ENCODE measurements at places on chromosomes 2 and 18.

DNA sequence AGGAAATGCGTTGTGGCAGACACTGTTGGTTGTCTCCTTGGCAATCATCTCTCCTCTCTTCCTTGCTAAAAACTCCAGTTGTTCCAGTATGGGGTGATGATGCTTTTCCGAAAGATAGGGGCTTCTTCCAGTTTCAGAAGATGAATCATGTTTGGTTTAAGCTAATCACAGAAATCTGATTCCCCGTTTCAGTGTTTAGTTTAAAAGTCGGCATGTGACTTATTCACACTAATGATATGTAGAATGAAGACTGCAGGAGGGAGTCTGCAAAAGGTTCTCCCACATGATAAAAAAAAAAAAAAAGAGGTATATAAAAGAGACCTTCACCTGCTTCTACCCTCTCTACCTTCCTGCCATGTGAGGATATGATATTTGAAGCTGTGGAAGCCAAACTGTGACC, 239.0 kb upstream of the SIX2 start:
- no peak for DNase-seq

DNA sequence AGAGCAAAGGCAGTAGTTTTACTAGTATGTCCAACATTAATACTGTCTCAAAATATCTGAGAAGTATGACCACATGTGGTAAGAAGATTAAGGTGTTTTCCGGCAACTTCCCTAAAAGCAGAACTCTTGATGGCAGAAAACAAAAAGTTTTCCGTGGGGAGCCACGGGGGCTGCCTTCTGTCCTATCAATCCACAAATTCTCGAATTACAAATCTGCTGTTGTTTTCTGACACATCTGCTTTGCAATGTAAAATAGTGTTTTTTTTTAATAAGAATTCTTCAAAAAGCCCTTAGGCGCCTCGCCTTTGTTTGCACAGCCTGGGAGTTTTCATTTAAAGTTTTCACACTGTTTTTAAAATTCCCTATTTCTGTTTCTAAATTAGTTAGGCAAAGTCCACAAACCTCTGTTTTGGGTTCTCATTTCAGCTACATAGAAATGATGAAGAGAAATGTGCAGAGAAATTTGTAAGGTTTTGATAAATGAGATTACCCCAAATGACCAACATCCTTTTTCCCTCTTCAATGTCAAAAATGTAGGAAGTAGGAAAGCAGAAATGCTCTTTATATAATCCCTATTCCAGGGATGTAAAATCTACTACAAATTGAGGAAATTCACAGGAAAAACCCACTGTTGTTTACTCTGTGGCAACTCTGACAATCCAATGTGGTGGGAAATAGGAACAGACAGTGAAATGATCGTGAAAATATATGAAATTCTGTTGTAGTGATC, 385.8 kb downstream of the ZEB2 start:
- no peak for DNase-seq

DNA sequence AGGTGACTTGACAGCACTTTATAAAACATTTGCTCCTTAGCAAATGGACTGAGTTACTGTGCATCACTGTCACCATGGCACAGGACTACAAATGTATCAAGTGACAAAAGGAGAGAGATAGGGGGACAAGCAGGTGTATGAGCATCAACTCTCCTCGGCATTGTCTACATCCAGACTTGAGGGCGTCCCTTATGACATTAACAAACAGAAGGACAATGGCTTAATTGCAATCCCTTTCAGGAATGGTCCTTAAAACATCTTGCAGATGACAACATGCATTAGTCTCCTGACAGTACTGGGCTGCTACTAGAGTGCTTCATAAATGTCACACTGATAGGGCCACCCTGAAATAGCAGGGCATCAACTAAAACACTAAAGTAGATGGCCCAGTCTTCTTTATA, 198.8 kb downstream of the PDE1A start:
- DNase-seq: peak; percentile 79

DNA sequence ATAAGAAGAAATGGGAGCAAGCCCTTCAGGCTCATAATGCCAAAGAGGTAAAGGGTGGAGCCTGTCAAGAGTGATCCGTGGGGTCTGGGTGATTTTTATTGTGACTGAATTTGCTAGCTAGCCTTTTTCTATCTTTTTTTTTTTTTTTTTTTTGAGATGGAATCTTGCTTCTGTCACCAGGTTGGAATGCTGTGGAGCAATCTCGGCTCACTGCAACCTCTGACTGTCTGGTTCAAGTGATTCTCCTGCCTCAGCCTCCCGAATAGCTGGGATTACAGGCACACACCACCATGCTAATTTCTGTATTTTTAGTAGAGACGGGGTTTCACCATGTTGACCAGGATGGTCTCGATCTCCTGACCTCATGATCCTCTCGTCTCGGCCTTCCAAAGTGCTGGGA, 29.1 kb downstream of the DRC1 start:
- DNase-seq: no peak

GRCh38 chr18:2219706-2220105, 351.6 kb downstream of the METTL4 start:
- peak; percentile 17 for DNase-seq

DNA sequence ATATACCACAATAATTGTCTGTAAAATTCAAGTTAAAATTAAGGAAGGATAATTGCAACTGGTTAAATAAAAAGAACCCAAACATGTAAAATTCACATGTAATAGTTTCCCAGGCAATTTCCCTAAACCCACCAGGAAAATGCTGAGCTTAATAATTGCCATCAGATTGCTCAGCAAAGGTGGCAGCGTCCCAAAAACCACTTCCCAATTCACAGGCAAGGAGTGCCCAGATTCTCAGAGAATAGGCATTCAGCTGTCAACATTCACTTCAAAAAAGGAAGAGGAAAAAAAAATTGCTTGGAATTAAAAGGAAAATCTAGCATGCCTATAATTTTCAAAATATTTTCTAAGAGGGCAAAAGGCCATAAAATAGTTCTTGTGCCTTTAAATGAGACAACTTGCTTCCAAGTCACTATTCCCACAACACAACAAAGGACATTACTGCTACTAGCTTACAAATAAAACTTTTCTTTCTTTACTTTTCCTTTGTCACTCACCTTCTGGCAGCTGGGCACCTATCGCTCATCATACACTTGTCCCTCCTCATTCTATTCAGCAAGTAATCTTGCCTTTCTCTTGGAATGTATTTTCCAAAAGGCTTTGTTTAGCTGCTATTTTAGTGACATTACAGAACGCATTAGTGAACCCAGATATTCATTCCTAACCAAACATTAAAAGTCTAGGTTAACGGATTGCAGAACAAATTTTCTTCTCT, 15.2 kb downstream of the SRBD1 start:
- DNase-seq: no peak

DNA sequence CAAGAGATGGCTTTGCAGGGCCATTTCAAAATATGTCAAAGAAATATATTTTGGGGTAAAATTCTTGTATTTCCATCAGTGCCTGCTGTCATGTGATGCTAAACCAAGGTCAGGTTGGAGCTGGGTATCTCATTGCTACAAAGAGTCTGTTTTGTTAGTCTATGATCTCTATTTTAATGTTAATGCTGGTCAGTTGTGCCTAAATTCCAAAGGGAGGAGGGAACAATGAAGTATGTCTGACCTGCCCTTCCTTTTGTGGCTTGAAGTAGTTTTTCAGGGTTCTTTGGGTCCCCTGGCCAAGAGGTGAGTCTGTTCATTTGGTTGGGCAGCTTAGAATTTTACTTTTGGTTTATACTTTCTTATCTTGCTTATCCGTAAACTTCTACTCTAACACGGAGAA, 61.6 kb upstream of the DYNAP start:
- DNase-seq: no peak

- no peak for DNase-seq
These were observed 142.1 kb downstream of the PTH2R start for GRCh38 chr2:208548700-208549099.
